ENCODE measurements at places on chromosomes 11 and 22.

DNA sequence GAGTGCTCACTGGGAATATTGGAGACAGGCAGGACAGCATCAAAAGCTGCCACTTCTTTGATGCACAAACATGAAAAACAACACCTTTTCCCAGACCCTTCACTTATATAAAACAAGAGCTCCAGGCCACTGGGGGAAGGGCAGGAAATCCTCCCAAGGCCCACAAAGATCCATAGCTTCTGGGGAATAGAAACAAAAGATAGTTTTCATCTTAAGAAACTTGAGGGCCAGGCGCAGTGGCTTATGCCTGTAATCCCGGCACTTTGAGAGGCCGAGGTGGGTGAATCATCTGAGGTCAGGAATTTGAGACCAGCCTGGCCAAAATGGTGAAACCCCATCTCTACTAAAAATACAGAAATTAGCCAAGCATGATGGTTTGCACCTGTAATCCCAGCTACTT lies 15.3 kb downstream of the RTL6 start:
- no peak for DNase-seq

DNA sequence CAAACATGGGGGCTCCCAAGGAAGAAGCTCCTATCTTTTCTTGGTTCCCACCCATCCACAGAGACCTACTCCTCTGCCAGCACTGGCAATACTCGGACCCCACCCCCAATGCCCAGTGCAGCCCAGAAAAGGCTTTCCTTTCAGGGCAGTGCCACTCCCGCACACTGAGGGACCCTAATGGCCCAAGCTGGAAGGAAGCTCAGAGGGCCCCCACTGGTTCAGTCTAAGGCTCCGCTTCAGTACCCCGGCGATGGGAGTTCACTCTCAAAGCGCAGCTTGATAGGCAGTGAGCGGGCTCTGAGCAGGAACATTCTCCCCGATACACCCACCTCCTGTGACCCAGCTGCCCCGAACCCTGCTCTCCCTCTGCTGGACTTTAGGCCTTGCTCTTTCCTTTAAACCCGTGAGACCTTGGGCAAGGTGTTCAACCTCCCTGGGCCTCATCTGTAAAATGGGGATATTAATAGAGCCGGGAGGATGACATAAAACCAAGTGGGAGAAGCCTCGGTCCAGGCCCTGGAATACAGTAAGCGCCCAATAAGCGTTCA lies 48.4 kb downstream of the CHRDL2 start:
- no peak for DNase-seq

DNA sequence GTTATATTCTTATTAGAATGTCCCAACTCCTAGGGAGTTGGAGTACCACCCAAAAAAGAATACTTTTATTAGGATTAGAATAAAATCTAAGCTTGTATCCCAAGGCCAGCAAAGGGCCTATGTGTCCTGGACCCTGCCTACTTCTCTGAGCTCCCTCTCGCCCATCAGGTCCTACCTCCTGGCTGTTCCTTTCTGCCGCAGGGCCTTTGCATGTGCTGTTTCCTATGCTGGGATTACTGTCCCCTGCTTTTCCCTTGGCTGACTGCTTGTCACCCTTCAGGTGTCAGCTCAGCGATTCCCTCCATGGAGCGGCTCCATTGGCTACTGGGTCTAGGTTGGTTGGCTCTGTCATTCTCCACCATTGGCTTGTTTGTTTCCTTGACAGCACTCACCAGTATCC lies 13.4 kb downstream of the MYO7A start:
- no peak for DNase-seq

DNA sequence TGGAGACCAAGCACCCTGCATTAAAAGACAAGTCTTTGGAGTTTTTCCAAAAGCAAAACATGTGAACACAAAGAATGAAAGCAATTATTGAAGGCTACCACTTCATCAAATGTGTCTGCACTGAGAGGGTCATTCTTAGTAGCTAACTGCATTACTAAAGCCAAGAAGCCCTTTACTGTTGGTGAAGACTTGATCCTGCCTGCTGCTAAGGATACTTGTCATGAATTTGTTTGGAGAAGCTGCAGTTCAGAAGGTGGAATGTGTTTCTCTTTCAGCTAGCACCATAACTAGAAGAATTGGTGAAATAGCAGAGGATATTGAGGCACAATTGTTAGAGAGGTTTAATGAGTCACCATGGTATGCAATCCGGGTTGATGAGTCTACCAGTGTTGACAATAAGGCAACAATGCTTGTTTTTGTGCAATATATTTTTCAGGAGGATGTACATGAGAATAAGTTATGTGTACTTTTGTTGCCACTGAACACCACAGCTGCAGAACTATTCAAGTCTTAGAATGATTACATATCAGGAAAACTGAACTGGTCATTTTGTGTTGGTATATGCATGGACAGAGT lies 457.3 kb upstream of the ISX start:
- no peak for DNase-seq

GRCh38 chr22:48738204-48738980 lies 1089.3 kb downstream of the BRD1 start:
- DNase-seq: no peak

GRCh38 chr22:17563936-17564391 lies 666 bp downstream of the SLC25A18 start:
- no peak for DNase-seq

DNA sequence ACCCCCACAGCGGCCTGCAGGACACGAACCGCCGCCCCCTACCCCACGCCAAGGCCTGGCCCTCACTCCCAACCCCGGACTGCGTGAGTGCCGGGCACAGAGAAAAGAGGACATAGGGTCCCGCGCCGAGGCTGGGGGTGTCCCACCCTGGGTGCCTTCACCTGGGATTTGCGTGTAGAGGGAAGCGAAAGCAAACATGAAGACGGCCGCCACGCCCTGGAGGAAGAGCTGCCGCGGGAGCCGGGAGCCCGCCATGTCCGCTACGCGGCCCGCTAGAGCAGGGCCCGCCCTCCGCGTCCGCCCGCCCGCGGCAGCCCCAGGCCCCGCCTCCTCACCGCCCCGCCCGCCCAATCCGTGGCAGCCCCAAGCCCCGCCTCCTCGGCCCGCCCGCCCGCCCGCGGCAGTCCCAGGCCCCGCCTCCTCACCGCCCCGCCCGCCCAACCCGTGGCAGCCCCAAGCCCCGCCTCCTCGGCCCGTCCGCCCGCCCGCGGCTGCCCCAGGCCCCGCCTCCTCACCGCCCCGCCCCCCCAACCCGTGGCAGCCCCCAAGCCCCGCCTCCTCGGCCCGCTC lies at the start of gene LMF2:
Gene LMF2 (minus strand): TSS at position 282 of the 570 bp plus-strand sequence. CDS start 27 bp downstream, at position 255.
- peak; percentile 91 for DNase-seq

- DNase-seq: peak; percentile 27
Observed at GRCh38 chr11:9313648-9314290, 624 bp downstream of the TMEM41B start.

Data from activated naive CD4-positive, alpha-beta T cell treated with anti-CD3 and anti-CD28 coated beads, Interleukin-2, amount 50 U/mL, for 16 hours (primary cell).